ENCODE measurements at places on chromosomes 6 and 20.

DNA sequence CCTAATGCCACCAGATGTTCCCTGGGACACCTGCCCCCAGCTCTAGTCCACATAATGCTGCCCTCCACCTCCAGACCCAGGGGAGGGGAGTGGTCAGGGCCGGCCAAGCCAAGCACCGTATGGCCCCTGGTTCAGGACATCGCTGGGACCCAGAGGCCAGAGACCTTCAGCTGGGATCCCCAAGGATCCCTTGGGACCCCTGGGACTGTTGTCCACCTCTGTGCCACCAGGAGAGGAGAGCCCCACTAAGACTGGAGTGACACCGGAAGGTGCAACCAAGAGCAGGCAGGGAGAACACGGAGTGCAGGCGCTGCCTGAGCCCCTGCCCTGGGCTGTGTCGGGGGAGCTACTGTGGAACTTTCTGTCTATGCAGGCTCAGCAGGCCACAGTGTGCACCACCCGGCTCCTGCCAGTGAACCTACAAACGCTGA, 43.6 kb downstream of the CTCFL start:
- no peak for DNase-seq

GRCh38 chr20:38095017-38095686, 61.6 kb downstream of the RPRD1B start:
- no peak for DNase-seq

DNA sequence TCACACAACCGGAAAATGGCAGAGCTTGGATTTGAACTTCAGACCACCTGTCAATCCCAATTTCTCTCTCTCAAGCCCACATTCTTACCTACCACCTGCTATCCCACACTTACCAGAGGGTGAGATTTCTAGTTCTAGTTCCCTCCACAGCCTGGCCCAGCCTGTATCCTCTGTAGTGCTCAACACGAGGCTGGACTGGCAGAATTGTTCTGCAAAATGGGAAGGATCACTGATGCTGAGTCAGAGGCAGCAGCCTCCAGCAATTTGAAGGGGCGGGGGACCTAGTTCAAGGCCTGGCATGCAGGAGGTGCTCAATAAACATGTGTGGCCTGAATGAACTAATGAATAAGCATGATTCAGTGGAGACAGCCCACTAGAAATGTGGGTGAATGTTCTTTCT, 53.6 kb upstream of the TTPAL start:
- no peak for DNase-seq

DNA sequence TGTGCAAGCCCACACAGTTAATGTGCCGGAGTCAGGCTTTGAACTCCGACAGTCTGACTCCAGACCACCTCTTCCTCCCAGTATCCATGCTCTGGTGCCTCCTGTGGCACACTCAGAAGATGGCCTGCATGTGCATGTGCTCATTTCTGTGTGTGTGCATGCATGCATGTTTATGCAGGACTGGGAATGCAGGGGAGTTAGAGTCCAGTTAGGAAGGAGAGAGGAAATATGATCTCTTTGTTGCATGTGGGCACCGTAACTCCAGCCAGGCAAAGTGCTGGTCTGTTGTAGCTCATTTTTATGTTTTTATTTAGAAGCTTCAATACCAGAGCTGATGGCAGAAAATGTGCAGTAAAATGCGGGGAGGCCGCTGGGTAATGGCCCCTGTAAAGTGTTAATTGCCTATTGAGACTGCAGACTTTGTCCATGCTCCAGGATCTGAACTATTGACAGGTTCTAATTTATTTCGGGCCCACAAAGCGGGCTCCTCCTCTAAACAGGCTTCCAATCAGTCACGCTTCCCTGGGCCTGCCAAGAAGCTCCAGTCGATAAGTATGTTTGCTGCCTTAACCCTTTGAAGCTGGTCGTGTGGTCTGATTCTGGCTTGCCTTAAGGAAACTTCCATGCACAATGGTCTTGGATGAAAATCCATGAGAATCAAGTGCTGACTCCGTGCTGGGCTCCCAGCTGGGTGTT, 248.3 kb downstream of the DHX35 start:
- no peak for DNase-seq

GRCh38 chr6:158077676-158078075, 90.4 kb downstream of the SERAC1 start:
- no peak for DNase-seq

GRCh38 chr20:16273812-16274555, 299.3 kb downstream of the KIF16B start:
- DNase-seq: no peak

DNA sequence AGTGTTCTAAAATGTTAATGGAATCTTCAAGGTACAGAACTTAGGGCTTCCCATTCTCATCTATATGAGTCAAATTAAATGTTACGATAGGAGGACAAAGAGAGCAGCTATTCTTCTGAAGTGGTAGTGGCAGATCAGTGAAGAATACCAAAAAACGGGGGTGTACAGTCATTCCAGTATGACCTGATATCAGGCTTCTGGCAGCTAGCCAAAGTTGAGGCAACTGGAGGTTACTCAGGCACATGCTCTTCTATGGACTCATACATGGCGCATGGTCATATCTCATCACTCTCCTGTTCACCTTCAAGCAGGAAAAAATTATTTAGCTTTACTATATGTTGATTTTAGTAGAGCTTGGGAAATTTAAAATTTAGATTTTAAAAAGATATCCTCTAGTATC, 1608.8 kb downstream of the GRIK2 start:
- DNase-seq: no peak

DNA sequence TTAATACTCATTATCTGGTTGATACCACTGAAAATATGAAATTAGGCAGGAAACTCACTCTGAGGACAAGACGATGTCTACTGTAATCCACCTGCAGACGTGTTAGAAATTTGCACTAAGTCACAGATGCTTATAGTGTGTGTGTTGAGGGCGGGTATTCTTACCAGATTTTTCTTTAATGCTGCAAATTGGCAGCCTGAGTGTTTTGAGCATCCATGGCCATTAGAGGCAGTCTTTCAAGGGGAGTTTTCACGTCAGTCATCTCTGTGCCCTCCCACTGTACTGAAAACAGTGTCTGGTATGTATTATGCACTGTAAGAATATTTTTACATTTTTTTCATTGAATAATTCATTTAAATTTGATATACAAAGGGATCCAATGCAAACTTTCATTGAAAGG, 266.5 kb upstream of the QKI start:
- no peak for DNase-seq

DNA sequence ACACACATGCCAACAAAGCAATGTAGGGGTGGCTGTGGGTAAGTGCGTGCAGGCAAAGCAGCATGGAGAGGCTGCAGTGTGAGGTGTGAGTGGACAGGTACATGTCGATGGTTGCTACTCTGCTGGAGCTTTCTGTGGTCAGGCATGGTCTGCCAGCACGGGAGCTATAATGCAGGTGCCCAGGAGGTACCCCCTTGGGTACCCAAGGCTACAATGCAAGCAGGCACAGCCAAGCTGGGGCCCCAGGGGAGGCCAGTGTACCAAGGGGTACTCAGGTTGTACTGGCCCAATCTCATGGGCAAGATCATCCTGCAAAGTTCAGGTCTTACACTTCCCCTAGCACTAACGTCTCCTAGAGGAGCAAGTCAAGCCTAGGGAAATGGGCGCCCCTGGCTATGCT, 58.4 kb upstream of the IRAK1BP1 start:
- no peak for DNase-seq
